ENCODE measurements at places on chromosomes 16 and 17.
A peak's percentile ranks its signal among the peaks of the same experiment; 100 is the strongest.

- DNase-seq = no peak
Measured at GRCh38 chr16:31216422-31217135, at the start of gene PYDC1. PYDC1 (minus strand) TSS chr16:31217135; CDS start chr16:31217028, 107 bp downstream.

GRCh38 chr16:70589998-70590471 lies 56.3 kb upstream of the IL34 start:
- peak; percentile 90 for DNase-seq

GRCh38 chr16:47037396-47037745 lies 63.9 kb upstream of the DNAJA2 start:
- DNase-seq = peak; percentile 16

GRCh38 chr17:44599298-44600175 lies 42.3 kb downstream of the FZD2 start:
- peak; percentile 96 for DNase-seq

- DNase-seq = no peak
Measured at GRCh38 chr16:80046848-80047247, 446.3 kb upstream of the MAF start.

DNA sequence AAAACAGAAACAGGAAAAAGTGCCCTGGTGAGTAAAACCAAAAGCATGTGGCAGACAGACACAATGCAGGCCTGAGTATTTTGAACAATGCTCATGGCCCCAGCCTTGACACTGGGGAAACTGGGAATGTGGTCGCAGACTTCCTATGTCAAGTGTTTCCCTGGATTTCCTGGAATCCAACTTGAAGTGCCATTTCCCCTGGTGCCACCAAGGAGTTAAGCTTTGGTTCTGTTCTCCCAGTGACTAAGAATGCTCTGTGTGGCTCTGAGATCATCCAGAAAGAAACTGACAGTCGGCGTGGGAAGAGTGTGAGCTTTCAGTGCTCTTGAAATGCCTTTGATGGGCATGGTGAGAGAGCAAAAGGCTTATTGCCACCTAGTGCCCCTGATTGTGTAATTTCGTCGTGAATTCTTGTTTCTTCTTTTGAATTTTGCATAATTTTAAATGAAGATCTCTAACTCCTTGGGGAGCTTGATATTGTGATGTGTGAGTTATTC lies 96.0 kb downstream of the YPEL2 start:
- DNase-seq = peak; percentile 86

GRCh38 chr16:9123871-9124270 lies 32.4 kb downstream of the HAPSTR1 start:
- no peak for DNase-seq

GRCh38 chr17:79033741-79034501 lies 10.0 kb downstream of the C1QTNF1 start:
- no peak for DNase-seq

- no peak for DNase-seq
Measured at GRCh38 chr16:26058326-26058725, 366.6 kb downstream of the HS3ST4 start.

DNA sequence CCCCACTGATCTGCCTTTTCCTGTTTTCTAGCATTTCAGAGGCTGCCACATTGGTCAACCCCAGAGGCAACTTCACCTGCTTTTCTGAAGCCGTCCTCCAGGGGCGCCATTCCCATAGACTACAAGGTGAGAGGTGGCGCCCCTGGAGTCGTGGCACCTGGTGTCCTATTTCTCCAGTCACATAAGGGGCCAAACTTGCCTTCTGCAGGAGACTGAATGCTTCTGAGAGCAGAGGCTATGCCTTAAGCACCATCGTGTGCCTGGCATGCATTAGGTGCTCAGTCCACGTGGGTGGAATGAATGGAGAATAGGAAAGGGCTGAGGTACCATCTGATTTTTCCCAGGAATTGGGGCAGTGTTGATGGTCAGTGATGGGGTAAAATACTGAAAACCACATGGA lies 164.8 kb downstream of the HAPSTR1 start:
- DNase-seq = no peak

DNA sequence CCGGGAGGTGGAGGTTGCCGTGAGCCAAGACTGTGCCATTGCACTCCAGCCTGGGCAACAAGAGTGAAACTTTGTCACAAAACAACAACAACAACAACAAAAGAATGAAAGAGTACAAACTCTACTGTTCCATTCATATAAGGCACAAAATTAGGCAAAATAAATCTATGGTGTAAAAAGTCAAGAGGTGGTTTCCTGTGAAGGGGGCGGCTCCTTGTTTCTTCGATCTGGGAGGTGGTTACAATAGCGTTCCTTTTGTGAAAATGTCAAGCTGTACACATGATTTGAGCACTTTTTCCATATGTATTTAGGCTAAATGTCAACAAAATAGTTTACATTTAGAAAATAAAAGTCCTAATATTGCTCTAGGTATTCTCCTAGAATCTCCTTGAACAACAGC lies 6.9 kb downstream of the SIAH1 start:
- DNase-seq = no peak

GRCh38 chr16:30677931-30678585 lies 19.8 kb downstream of the FBRS start:
- no peak for DNase-seq

- DNase-seq = no peak
Measured at GRCh38 chr16:56436258-56436657, 10.9 kb upstream of the AMFR start.

- no peak for DNase-seq
Measured at GRCh38 chr17:49513641-49514040, 18.5 kb downstream of the NGFR start.

- no peak for DNase-seq
Measured at GRCh38 chr17:20122254-20122879, 113.2 kb downstream of the SPECC1 start.

DNA sequence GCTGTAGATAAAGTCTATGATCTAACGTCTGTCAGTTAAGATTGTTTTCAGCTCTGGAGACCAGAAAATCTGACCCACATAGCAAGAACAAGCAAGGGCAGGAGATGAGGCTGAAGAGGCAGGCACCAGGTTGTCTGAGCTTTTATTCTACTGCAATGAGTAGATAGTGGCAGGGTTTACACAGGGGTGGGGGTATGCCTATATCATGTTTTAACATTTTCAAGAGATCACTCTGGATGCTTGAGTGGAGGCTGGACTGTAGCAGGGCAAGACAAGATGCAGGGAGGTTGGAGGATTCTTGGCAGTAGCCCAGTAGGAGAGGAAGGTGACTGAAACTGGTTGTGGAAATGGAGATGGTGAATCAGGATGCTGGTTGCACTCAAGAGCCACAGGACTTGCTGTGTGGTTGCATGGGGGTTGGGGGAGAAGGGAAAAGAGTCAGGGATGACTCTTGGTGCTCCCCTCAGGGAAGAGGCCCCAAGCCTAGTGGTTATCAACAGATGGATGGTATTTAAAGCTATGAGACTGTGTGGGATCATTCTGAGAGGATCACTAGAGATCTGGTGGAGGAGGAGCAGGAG lies 143.1 kb upstream of the KCNJ18 start:
- peak; percentile 48 for DNase-seq

DNA sequence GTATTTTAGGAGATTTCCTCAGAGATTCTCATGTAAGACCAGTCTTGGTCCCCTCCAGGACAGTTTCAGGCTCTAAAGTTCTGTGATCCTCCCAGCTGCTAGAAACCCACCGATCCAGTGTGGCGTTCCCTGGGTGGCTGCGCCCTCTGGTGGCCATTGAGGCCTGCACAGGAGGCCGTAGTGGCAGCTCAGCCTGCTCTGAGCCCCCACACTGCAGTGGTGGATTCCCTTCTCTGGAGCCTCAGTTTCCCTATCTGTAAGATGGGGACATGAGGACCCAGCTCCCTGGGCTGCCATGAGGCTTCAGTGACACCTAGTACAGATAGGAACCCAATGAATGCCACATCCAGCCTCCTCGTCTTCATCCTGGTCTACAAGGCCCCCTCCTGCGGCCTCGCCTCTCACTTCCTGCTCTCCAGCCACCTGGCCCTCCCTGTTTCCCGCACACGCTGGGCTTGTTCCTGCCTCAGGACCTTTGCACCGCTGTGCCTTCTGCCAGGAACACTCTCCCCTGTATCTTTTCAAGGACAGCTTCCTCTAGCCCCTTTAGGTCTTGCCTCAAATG lies 16.5 kb downstream of the CCDC102A start:
- peak; percentile 75 for DNase-seq

DNA sequence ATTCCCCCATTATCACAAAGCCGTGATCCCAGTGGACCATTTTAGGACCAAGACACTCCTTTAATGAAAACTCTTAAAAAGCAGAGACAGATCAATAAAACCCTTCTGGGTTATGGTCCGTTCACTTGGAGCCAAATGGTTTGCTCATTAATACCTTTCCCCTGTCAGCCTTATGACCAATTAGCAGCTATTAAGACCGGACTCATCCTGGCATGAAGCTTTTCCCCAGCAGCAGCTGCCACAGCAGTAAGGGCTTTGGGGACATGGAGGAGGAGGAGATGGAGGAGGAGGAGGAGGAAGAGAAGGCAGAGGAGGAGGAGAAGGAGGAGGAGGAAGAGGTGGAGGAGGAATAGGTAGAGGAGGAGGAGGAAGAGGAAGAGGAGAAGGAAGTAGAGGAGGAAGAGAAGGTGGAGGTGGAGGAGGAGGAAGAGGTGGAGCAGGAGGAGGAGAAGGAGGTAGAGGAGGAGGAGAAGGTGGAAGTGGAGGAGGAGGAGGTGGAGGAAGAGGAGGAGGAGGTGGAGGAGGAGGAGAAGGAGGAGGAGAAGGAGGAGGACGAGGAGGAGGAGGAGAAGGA lies 50.1 kb upstream of the IRX3 start:
- DNase-seq = no peak

DNA sequence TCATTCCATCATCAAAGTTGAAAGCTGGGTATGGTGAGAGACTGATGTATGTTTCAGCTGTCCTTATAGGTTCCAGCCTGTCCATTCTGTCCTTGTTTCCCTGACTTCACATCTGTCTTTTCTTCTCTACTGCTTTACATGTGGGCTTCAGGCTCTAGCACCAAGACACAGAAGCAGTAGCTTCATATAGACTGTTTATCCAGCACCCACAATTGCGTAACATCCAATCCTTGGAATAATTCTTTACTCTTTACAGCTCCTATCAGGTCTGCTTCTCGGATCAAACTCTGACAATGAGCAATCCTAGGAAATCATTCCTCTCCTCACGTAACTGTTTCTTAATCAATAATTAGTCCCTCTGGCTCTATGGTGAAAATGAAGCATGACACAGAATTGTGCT lies 158.9 kb downstream of the CA10 start:
- no peak for DNase-seq

DNA sequence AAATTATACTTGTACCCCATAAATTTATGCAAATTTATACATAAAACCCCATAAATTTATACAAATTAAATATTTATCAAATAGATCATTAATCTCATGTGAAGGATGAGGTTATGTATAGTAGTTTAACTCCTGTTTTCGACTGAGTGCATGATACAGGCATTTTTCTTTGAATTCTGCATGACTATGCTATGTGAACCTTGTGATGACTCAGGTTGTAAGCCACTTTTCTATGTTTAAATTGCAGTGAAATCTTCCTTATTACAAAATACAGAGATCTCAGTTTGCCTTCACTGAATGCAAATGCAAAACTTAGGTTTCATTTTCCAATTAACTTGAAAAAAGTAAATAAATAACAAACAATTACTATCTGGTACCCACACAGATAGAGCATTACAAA lies 843.7 kb downstream of the CDH11 start:
- peak; percentile 5 for DNase-seq

GRCh38 chr16:35561346-35561745 lies 2101.9 kb downstream of the TP53TG3F start:
- no peak for DNase-seq

DNA sequence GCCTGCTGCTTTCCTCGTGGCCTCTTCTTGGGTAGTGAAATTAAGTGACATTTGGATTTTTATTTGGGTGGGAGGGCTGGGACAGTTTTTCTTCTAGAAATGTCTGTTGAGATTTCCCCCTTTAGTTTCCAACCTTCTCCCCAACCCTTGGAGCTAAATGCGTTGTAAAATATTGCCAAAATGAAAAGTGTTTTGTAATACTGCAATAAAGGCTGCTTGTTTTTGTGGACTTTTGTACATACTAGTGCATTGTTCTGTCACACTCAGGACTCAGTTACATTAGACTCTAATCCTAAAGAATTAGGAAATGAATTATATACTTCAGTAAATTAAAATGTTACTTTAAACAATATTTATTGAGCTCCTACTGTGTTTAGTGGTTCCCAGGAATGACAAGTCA lies 21.7 kb downstream of the HEATR9 start:
- DNase-seq = no peak

DNA sequence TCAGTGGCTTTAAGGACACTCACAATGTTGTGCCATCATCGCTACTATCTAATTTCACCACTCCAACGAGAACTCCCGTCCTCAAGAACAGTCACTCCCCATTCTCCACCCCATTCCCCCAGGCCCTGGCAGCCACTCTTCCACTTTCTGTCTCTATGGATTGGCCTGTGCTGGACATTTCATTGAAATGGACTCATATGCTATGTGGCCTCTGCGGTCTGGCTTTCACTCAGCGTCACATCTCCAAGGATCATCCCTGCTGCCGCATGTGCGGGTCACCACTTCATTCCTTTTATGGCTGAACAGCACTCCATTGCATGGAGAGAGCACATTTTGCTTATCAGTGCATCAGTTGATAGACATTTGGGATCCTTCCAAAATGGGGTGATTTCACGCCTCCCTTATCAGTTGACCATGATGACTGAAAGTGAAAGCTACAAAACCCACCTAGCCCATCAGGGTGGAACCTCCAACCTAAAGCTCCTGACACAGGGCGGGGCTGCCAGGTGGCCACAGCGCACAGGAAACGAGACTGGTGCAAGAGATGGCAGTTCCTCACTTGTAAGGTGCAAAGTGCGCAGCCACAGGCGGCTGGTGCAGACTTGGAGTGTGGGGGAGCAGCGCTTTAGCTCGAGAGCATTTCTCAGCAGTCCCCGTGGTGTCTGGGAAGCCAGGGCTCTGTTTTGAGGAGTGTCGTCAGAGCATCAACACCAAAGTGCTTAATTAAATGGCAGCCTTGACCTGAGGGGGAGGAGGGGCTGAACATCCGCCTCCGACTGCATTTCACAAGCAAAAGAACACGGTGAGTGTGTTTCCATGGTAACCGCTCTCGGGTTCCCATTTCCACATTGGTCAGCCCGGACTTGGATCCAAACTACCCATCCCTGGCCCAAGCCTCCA lies 23.8 kb downstream of the COTL1 start:
- DNase-seq = peak; percentile 71
